Immature natural killer cell (primary cell): ENCODE measurements at places on chromosomes 16 and 17. TPM values are rescaled to one million over a fixed set of nuclear protein-coding genes. Genes with fewer than 3 reads are reported as not detected.

GRCh38 chr16:67349172-67349571 lies 22.6 kb downstream of the LRRC36 start:
- DNase-seq, result no peak

The BAHCC1 gene
- not detected for polyA plus RNA-seq

GRCh38 chr16:53973021-53973420 lies 269.1 kb downstream of the FTO start:
- DNase-seq, result no peak

The DDX28 gene
- polyA plus RNA-seq, result 45.3 TPM

DNA sequence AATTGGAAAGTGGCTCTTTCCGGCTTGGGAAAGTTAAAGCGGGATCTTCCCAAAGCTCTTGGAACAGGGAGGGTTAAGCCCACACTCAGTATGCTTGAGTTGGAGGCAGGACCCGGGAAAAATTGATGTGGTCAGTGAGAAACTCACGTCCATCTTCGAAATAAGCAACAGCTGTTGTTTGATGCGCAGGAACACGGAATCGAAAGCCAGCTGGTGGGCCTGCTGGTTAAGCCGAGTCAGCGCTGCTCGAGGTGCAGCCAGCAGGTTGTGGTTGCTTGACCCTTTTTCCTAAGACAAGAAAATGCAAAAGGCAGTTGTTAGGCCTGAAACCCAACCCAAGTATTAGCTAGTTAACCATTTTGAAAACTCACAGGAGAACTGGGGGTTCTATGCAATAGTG lies 49.4 kb downstream of the COG7 start:
- DNase-seq, result no peak

- DNase-seq, result no peak
Observed at GRCh38 chr16:4500272-4500671, 24.1 kb downstream of the HMOX2 start.
